Thoracic aorta (tissue), 2 donors: ENCODE measurements at places on chromosomes 1 and 21.

- no peak for DNase-seq
These were observed 29.7 kb downstream of the SSBP3 start for GRCh38 chr1:54376430-54377039.

DNA sequence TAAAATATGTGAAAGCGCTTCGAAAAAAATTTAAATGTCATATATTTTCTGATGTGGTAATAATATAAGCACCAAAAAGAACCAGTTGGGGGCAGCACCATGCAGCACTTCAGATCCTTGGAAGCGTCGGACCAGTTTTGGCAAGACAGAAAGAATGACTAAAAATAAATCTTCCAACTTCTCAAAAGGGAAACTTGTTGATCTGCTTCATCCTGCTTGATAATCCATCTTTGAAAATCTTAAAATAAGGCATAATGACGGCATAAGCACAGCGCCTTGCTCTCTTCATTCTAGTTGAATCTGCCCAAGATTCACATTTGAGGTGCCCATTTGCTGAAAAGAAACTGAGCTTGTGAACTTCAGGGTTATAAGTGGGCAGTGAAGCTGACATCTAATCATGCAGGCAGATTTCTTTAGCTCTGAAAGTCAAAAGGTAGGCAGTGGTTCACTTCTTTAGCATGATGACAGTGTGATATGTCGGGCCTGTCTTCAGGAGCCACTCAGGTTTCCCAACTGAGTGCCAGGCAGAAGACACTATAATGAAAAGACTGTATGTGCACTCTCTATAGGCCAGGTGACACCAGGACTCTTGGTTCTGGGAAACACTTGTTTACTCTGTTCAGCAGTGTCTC, 19.8 kb upstream of the MUTYH start:
- DNase-seq = no peak

DNA sequence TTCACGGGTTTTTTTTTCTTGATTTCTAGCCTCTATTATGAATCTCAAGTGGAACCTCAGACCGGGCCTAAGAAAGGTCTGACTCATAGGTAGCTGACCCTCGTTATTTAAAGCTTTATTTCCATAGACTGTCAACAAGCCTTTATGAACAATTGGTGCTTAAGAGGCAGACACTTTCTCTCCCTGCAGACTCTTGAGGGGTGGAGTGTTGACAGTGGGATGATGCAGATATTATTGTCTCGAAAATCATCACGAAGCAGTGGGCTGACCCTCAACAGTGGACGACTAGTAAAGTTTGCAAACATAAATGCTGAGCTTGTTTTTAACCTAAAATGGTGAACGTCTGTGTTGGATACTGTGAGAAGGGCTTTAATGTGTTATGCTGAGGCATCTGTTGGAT, 1.8 kb downstream of the SFT2D2 start:
- DNase-seq = no peak

- no peak for DNase-seq
These were observed 112.7 kb upstream of the COA6 start for GRCh38 chr1:234260578-234260977.

- no peak for DNase-seq
These were observed 610 bp downstream of the WDR26 start for GRCh38 chr1:224433701-224434672.

DNA sequence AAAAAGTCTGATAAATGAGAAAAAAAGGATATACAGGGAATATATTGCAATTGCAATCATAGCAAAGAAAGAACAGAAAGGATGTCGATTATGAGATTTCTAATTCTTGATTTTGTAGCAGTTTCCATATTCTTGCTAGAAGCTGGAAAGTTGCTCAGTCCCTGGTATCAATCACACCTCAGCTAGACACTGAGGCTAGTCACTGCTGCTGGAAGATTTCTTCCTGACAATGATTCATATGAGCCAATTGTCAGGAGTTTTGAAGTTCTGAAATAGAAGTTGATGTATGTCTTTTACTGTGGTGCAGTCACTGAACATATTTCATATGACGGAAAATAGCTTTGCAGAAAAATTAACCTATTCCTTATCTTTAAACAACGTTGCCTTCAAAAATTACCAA, 208.4 kb upstream of the C1orf105 start:
- DNase-seq = no peak

DNA sequence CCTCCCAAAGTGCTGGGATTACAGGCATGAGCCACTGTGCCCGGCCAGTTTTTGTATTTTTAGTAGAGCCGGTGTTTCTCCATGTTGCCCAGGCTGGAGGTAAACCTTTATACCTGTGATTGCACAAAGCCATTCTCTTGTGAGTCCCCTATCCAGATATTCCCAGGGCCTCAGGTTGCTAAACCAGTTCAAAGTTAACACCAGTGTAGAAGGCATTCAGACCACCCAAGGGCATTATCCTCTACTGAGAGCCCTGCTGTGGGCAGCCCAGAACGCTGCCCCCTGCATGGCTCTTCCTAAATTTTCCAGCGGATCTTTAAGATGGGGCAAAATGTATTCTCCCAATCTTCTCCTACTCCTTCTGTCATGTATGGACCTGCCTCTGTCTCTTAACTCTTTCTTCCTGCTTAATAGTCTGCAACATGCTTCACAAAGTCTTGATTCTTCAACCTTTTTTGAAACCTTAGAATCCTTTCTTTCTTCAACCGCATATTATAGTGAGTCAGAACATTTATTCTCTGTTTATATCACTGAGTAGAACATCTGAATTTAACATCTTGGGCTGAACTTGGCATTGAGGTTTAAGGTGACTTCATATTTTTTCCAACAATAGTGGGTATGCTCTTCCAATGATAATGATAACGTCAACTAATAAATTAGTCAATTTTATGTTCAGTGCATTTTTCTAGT, 36.0 kb downstream of the UBE4B start:
- DNase-seq = no peak

GRCh38 chr1:163298365-163298764, 23.4 kb upstream of the NUF2 start:
- no peak for DNase-seq

GRCh38 chr1:21021311-21021710, 155.4 kb downstream of the EIF4G3 start:
- DNase-seq = no peak

DNA sequence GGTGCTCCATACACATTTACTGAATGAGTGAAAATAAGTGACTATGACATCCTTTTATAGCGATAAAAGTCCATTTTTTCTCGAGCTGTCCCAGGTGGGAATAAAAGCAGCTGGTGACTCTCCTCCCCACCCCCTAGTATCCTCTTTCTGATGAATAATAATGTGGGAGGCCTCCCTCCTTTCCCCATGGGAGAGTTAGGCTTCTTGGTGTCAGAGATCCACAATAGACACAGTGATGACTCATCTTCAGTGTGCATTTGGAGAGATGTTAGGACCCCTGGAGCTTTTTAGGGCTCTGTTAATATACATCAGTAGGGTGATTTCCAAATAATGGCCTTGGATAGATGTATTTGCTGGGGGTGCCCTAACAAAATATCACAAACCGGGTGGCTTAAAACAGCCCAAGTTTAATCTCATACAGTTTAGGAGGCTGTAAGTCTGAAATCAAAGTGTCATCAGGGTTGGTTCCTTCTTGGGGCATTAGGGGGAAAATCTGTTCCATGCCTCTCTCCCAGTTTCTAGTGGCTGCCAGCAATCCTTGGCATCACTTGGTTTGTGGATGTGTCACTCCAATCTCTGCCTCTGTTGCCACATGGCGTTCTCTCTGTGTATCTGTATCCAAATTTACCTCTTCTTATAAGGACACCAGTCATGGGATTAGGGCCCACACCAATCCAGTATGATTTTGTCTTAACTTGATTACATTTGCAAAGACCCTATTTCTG, 4.4 kb upstream of the PHC2 start:
- no peak for DNase-seq

DNA sequence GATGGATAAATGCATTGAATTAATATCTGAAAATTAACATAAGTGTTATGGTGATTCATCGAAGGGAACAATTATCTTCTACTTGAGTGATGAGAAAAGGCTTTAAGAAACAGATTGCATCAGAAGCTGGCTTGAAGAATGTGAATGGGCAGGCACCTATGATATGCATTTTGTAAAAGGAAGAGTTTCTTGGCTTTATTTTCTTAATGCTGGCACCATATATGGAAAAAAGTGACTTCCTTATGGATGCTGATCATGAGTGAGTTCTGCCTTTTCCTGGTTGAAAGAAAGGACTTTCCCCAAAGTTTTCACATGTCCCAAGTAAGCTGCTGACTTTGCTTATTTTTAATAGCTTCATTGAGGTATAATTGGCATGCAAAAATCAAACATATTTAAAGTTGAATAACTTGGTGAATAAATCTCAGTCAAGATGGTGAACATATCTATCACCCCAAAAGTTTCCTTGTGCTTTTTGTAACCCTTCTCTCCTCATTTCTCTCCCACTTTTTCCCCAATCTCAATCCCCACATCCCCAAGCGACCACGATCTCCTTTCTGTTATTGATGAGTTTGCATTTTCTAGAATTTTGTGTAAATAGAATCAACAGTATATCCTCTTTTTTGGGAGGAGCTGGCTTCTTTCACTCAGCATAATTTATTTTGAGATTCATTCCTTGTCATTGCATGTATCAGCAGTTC, 74.2 kb downstream of the SPATA46 start:
- no peak for DNase-seq

GRCh38 chr1:56745231-56745630, 74.0 kb downstream of the FYB2 start:
- no peak for DNase-seq

DNA sequence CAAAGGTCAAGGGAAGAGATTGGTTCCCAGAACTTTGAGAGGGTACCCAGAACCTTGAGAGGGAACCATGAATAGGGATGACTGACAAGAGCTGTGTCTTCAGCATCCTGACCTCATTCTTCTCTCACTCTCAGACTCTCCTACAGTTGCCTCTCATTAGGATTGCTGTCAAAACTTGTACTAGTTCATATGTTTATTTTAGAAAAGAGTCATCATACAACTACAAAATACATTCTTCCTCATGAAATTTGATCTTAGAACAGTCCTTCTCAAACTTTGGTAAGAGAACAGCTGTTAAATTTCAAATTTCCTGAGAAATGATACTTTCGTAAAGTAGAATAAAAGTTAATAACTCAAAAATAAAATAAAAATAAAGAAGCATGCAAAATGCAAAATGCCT, 161.4 kb upstream of the ZRANB2 start:
- no peak for DNase-seq

DNA sequence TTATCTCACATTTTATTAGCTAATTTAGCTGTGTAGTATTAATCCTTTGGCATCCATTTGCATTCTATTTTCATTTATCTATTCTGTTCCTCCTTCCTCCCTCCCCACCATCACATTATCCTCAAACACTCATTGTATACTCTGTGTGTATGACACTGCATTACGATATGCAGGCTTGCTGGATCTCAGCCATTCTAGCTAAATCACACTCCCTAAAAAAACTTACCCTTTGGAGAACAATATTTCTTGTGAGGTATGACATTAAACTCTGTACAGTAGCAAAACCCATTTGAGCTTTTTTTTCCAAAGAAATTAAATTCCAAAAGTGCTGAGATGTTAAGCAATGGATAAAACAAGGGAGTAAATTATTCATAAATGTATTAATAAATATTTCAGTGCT, 11.4 kb upstream of the RAB3GAP2 start:
- no peak for DNase-seq

GRCh38 chr1:234647245-234647644, 37.3 kb upstream of the IRF2BP2 start:
- no peak for DNase-seq

- DNase-seq = no peak
These were observed 292.5 kb downstream of the NCAM2 start for GRCh38 chr21:21290751-21291150.

DNA sequence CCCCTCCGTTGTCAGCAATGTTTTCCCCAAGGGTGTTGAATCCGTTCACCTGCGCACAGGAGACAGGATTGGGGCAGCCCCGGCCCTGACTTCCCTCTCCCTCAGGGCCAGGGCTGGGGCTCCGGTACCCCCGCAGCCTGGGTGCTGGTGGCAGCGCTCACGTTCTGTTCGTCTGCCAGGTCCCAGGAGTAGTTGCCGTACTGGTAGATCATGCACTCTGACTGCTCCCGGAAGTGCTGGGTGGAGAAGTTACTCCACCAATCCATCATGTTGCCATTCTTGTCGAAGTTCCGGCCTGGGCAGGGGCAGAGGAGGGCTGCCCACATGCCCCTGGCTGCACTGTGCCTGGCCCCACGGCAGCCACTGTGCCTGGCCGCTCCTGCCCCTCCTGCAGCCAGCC, 6.1 kb downstream of the PRXL2B start:
- no peak for DNase-seq

- DNase-seq = no peak
These were observed 151.4 kb downstream of the CHRM3 start for GRCh38 chr1:239537795-239538194.

- no peak for DNase-seq
These were observed 16.8 kb downstream of the DHX9 start for GRCh38 chr1:182855911-182856310.

DNA sequence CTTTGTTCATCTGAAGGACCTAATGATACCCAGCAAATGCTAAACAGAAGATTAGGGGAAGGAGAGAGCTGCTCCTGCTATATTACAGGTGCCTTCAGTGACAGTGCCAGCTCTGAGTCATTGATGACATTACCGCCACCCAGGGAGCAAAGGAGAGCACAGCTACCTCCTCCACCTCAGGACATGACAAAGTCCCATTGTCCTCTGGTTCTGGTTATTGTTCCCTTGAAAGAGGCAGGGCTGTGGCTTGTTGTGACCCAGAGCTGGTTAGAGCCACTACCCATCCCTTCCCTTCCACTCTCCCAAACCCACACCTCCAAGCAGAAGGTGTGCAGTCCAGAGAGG, 363.5 kb upstream of the DUSP10 start:
- DNase-seq = no peak

DNA sequence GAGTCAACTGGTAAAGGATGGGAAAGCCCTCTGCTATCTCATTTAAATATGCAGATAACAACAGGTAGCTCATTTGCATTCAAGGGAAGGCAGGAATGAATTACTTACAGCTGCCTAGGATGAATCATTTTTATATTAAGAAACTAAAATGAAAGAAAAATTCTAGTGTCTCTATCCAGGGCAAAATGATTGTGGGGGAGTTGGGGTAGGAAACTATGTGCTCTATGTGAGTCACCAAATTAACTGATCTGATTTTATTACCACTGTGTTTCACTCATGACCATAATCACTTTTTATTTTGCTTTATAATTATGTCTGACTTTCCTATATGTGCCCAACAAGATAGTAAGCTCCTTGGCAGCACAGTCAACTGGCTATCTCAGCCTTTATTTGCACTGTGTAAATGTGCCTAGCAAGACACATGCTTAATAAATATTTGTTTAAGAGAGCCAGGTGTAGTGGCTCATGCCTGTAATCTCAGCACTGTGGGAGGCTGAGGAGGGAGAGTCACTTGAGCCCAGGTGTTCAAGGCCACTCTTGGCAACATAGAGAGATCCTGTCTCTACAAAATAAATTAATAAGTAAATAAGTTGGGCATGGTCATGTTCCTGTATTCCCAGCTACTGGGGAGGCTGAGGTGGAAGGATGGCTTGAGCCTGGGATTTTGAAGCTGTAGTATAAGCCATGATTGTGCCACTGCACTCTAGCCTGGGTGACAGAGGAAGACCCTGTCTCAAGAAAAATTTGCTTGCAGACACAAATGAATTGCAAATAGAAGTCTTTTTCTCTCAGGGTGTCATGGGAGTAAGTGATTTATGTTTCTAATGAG, 84.1 kb downstream of the SPAG17 start:
- no peak for DNase-seq
